ENCODE measurements at places on chromosomes 4 and X.

- no peak for DNase-seq
These were observed 322.8 kb upstream of the PPARGC1A start for GRCh38 chr4:24212642-24213041.

DNA sequence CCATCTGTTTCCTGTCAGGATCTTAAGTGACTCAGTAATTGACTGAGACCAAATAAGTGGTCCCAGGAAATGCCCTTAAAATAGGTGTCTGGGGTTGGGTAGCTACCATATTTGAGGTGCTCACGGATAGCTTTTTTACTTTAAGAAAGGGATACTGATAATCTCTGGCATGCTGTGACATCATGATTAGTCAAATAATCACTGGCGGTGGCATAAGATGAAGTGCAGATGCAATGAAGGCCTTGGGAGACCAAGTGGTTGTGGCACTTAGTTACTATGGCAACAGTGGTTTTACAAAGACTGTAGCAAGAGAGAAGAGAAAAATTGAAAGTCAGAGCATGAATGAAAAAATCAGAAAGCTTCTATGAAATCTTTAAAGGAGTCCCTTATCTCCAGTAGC is 114.5 kb upstream of the SLIT2 start:
- no peak for DNase-seq

GRCh38 chr4:184162596-184162995 is 55.1 kb downstream of the ENPP6 start:
- no peak for DNase-seq

DNA sequence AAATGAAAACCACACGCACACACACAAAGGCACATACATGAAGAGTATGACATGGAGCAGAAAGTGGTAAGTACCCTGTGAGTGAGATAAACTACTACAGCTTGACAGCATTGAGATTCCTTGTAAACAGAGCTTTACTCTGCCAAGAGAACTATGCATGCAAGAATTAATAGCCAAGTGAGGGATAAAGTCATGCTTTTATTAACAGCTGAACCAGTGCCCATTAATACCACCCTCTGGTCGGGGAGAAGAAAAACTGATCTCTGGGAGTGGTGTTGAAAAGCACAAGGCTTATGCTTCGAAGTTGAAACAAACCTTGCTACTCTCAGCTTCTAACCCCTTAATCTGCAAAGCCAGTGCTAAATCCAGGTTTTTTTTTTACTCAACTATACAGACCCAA is 95.9 kb upstream of the C1QTNF7 start:
- DNase-seq: no peak

DNA sequence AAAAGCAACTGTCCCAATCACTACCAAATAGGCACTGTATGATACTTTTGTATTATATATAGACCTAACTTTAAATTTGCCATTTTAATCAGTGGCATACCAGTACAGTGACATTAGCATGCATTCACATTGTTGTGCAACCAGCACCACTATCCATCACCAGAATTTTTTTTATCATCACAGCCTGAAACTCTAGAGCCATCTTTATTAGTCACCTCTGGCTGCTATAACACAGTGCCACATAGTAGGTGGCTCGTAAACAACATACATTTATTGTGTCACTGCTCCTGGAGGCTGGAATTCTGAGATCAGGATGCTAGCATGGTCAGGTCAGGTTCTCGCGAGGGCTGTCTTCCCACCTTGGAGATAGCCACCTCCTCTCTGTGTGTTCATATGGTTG is 188.4 kb upstream of the GALNT7 start:
- no peak for DNase-seq

GRCh38 chr4:1857931-1858330 is 2.0 kb upstream of the LETM1 start:
- no peak for DNase-seq

- DNase-seq: no peak
These were observed 92.1 kb downstream of the SCFD2 start for GRCh38 chr4:53273726-53274125.

GRCh38 chr4:185718578-185719499 is 93.2 kb downstream of the SORBS2 start:
- DNase-seq: no peak

GRCh38 chrX:13428053-13428786 is 108.4 kb upstream of the ATXN3L start:
- no peak for DNase-seq

GRCh38 chr4:24560868-24561368 is 23.4 kb downstream of the DHX15 start:
- DNase-seq: no peak

GRCh38 chr4:154511548-154511947 is 19.9 kb upstream of the DCHS2 start:
- DNase-seq: no peak

- no peak for DNase-seq
These were observed 1953.0 kb upstream of the IGFBP7 start for GRCh38 chr4:59063015-59063720.

GRCh38 chr4:143421609-143422008 is 84.9 kb downstream of the GAB1 start:
- DNase-seq: no peak

DNA sequence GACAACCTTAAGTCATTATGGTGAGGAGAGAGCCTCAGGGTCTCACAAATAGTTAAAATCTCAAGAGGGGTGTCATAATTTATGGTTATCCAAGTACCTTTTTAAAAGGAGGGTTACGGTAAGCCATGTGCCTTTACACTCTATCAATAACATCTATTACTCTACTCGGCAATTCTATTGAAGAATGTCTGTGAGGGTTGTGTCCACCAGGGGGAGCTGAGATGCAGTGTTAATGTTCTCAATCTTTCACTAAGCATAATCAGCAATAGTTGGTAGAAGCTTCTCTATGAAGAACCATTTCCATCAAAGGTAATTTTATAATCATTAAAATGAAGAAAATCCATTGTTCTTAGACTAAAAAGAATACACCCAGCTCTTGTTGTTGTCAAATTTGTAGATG is 457.4 kb downstream of the CENPC start:
- no peak for DNase-seq

DNA sequence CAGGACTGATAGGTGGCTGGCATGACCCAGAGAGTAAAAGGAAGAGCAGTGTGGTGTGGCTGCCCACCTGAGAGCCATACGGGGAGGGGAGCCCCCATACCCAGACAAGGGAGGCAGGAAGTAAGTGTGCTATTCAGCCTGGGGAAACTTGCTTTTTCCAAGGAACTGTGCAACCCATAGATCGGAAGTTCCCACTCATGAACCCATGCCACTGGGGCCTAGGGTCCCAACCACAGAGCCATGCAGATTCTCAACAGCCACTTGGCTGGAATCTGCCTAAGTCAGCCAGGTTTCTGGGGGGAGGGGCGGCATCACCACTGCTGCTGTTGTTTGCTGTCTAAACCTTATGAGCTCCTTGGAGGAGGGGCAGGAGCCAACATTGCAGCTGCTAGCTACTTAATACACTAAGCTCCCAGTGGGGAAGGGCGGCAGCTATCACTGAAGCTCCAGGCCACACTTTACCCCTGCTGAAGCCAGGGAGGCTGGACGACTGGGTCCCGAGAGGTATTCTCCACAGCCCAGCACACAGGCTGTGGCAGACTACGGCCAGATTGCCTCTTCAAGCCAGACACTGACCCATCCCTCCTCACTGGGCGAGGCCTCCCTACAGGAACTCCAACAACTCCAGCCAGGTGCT is 410.4 kb downstream of the INPP4B start:
- no peak for DNase-seq

GRCh38 chrX:20224814-20225487 is 41.8 kb downstream of the RPS6KA3 start:
- DNase-seq: no peak

GRCh38 chr4:106953036-106953705 is 82.9 kb downstream of the DKK2 start:
- no peak for DNase-seq

GRCh38 chrX:41759817-41760216 is 35.8 kb downstream of the GPR82 start:
- DNase-seq: no peak

- DNase-seq: no peak
These were observed 26.5 kb upstream of the CYBB start for GRCh38 chrX:37753384-37753783.

GRCh38 chrX:10111364-10112148 is 45.2 kb upstream of the CLCN4 start:
- DNase-seq: peak; percentile 47

DNA sequence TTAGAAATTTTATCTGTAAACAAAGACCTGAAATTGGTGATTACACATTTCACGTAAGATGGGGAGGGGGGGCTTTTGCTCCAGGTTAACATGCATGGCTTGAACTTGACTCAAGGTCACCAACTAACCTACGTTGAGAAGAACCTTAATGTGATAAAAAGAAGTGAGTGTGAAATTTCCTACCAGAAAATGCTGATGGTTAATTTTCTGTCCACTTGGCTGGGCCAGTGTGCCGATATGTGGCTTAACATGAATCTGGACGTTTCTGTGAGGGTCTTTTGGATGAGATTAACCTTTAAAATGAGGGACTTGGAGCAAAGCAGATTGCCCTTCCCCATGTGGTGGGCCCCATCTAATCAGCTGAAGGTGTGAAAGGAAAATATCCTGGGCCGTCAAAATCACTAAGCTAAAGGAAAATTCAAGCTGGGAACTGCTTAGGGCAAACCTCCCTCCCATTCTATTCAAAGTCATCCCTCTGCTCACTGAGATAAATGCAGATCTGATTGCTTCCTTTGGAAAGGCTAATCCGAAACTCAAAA is 107.3 kb upstream of the ENPP6 start:
- no peak for DNase-seq

- no peak for DNase-seq
These were observed 38.1 kb upstream of the ATXN3L start for GRCh38 chrX:13357925-13358324.

DNA sequence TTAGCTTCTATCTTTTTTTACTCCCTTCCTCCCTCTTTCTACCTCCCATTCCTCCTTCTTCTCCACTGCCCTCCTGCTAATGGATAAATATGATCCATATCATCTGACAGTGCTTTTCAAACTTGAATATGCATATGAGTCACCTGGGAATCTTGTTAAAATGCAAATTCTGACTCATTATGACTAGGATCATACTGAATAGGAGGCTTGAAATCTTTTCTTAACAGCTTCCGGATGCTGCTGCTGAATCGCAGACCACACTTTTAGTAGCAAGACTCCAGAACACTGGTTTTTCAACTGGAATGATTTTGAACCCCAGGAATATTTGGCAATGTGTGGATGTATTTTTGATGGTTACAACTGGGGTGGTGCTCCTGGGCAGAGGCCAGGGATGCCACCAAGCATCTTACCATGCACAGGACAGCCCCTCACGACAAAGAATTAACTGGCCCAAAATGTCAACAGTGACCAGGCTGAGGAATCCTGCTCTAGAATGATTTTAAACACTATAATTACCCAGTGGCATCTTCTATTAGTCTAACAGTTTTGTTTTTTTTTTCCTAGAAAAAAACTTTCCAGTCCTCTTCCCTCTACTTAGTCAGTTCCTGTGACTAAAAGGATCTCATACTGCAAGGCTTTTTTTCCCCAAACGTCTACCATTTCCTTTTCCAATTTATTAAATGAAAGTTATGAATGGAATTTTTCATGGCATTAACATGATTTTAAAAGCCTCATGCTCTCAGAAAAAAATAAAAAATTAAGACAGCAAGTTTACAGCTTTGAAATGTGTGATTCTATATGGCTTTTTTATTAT is 10.6 kb upstream of the PYURF start:
- no peak for DNase-seq

DNA sequence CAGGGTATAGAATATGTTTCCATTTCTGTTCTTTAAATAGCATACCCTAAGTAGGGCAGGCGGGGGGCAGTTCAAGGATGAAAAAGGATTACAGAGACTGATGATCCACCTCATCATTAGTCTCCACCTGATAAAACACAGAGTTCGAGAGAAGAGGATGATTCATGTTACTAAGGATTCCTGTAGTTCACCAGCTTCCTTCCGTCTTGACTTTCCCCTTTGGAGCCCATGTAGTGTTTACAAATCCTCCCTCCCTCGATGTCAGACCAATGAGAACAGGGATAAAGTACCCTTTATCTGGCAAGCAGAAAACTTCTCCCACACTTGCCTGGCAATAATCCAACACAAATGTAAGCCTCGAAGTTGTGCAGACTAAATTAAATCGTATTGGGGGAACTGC is 526.3 kb upstream of the FAM241A start:
- DNase-seq: no peak

GRCh38 chr4:129498626-129499025 is 402.7 kb downstream of the C4orf33 start:
- DNase-seq: no peak

DNA sequence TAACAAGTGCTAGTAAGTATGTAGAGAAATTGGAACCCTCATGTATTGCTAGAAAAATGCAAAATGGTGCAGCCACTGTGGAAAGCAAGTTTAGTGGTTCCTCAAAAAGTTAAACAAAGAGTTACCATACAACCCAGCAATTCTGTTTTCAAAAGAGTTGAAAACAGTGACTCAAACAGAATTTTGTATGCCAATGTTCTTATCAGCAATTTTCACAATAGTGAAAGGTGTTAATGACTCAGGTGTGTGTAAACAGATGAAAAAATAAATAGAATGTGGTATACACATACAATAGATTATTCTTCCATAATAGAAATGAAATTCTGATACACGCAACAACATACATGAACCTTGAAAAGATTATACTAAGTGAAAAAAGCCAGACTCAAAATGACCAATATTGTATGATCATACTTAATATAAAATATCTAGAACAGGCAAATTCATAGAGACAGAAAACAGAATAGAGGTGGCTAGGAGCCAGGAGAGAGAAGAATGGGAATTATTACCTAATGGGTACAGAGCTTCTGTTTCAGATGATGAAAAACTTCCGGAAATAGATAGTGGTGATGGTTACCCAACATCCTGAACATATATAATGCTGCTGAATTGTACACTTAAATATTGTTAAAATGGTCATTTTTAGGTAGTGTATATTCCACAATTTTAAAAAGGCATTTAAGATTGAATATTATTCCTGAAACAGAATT is 51.6 kb downstream of the WDFY3 start:
- no peak for DNase-seq

DNA sequence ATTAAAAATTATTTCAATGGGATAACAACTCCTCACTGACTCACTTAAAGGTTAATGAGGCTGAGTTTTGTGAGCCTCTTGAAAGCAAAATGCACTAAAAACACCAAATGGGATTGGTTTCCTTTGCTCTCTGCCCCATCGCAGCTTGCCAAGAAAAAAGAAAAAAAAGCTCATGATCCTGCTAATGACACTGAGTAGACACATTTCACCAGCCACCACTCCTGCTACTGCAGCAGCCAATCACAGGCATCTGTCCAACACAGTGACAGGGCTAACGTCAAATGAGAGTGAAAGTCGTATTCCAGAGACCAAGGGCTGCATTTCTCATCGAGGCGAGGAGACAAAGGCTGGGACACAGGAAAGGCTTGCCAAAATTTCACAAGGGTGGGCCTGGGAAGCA is 5.2 kb downstream of the APBB2 start:
- no peak for DNase-seq

- DNase-seq: no peak
These were observed 107.8 kb upstream of the GPC4 start for GRCh38 chrX:133523081-133523487.

DNA sequence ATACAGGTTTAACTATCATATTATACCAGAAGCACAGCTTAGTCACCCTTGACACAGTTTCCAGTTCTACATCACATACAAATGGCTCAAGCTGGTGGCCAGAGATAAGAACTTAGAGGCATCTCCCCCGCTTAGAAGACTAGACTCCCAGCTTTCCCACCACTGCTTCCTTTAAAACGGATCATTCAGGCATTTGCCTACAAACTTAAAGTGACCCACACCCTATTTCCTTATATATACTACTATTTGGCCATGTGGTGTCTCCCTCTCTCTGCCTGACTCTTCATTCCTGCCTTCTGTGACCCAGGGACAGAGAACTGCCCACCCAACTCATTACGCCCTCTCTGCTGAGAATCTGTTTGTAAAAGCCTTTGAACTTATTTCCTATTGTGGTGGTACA is 781.2 kb upstream of the DIAPH2 start:
- no peak for DNase-seq
